Right ventricle myocardium superior (tissue), 1 donor: ENCODE measurements at places on chromosomes 12 and 14. TPM values are rescaled to one million over a fixed set of nuclear protein-coding genes. Genes with fewer than 3 reads are reported as not detected.

GRCh38 chr14:72418806-72419205 lies 475.1 kb downstream of the DPF3 start:
- no peak for DNase-seq

GRCh38 chr12:2666846-2667245 lies 127.9 kb upstream of the FKBP4 start:
- DNase-seq: no peak

DNA sequence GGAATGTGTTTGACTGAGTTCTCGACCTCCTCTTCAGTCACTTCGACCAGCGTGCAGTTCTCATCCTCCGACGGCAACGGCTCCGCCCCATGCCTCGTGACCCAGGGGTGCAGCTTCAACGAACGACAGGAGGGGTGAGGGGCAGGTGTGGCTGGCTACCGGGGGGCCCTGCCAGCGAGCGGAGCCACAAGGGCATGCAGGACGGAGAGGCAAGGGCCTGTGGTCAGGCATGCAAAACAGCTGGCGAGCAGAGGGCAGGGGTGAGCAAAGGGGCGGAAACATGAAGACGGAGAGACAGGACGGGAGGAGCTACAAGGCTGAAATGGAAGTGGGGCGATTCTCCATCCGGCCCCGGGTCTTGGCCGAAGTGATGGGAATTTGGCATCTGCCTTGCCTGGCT lies 38.7 kb downstream of the P2RX4 start:
- peak; percentile 7 for DNase-seq

- no peak for DNase-seq
Observed at GRCh38 chr14:30940886-30941285, 66.5 kb downstream of the COCH start.

Gene ACSS3
- 25.8 TPM for total RNA-seq

Gene TRHDE
- 1.5 TPM for total RNA-seq

Gene MED6
- 17.7 TPM for total RNA-seq

Gene GARIN6
- total RNA-seq: not detected
